Nasal cavity respiratory epithelium epithelial cell of viscerocranial mucosa (primary cell): ENCODE measurements at places on chromosomes 6 and 20. TPM values are rescaled to one million over a fixed set of nuclear protein-coding genes. Genes with fewer than 3 reads are reported as not detected.

Gene PAQR8
- total RNA-seq, result 1.0 and 1.5 TPM in 2 replicates

Gene PREX1
- total RNA-seq, result 0.14 and 0.34 TPM in 2 replicates

Gene VPS52
- 27.0 and 28.8 TPM in 2 replicates for total RNA-seq

Gene TCF21
- total RNA-seq, result not detected in 2 replicates

Gene SNRPB
- total RNA-seq, result 112 and 222 TPM in 2 replicates

Gene TREM1
- 0.34 and 0.43 TPM in 2 replicates for total RNA-seq

Gene CPNE1
- total RNA-seq, result 99.6 and 127 TPM in 2 replicates

Gene FAM8A1
- total RNA-seq, result 11.3 and 14.9 TPM in 2 replicates

Gene PPP1R14C
- total RNA-seq, result 63.4 and 70.4 TPM in 2 replicates

Gene SLC32A1
- not detected in 2 replicates for total RNA-seq

Gene TXLNB
- total RNA-seq, result 0.28 TPM in 1 of 2 replicates, not detected in the other

Gene WFDC2
- 12.0 TPM in 1 of 2 replicates, not detected in the other for total RNA-seq
